ENCODE measurements at places on chromosomes 4 and X. TPM values are rescaled to one million over a fixed set of nuclear protein-coding genes. Genes with fewer than 3 reads are reported as not detected.

GRCh38 chrX:50719614-50720013 lies 94.4 kb downstream of the SHROOM4 start:
- DNase-seq, result no peak

GRCh38 chr4:7183161-7183560 lies 9.2 kb upstream of the SORCS2 start:
- no peak for DNase-seq

Gene SULT1B1
- total RNA-seq, result 1.8 TPM

DNA sequence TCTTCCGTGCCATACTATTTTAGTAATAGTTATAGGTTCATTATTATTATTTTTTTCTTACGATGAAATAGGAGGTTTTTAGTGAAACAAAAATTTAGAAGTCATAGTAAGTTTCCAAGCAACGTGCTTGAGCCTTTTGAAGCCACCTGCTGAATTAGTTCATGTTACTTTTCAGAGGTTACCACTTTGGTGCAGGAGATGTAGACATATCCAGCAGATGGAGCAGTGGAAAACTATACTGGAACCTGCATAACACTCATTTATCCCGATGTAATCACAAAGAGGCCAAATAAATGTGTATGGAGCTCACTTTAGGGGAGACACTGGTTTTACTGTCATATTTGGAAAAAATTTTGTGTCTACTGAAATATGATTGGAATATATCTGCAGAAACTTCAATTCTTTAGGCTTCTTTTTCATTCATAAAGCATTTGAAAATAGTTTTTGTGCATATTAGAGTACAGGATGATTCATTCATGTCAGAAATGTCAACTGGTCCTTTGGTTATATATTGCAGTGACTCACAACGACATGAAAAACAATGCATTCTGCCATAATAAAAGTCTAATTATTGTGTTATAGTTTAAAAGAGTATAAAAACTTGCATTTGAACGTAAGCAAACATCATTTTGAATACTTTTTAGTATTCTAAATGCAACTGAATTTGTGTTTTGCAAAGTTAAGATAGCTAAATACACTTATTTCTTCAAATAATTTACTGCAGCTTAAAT lies 2182.9 kb upstream of the TENM3 start:
- DNase-seq, result peak; percentile 15

DNA sequence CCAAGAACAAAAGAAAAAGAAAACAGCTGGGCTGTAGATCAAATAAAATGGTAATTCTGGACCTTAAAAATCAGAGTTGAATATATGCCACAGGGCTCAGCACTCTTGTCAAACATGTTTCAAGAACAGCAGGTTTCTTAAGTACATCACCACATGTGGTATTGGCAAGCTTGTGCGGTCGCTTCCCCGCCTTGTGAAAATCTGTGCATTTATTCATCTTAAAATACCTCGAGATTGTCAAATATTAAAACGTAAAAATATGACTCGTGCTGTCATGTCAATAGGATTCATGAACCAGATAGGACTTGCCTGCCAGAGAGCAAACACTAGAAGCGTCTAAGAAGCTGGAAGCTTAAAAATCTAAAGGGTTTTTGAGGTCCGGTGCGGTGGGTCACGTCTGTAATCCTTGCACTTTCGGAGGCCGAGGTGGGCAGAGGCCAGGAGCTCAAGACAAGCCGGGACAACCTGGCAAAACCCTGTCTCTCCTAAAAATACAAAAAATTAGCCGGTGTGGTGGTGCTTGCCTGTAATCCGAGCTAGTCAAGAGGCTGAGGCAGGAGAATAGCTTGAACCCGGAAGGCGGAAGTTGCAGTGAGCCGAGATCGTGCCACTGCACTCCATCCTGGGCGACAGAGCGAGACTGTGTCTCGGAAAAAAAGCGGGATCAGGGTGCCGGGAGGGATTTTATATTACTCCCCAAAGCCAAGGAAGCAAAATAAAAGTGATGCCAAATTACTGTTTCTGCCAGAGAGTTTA lies 40.2 kb upstream of the TMEM154 start:
- DNase-seq, result peak; percentile 10

DNA sequence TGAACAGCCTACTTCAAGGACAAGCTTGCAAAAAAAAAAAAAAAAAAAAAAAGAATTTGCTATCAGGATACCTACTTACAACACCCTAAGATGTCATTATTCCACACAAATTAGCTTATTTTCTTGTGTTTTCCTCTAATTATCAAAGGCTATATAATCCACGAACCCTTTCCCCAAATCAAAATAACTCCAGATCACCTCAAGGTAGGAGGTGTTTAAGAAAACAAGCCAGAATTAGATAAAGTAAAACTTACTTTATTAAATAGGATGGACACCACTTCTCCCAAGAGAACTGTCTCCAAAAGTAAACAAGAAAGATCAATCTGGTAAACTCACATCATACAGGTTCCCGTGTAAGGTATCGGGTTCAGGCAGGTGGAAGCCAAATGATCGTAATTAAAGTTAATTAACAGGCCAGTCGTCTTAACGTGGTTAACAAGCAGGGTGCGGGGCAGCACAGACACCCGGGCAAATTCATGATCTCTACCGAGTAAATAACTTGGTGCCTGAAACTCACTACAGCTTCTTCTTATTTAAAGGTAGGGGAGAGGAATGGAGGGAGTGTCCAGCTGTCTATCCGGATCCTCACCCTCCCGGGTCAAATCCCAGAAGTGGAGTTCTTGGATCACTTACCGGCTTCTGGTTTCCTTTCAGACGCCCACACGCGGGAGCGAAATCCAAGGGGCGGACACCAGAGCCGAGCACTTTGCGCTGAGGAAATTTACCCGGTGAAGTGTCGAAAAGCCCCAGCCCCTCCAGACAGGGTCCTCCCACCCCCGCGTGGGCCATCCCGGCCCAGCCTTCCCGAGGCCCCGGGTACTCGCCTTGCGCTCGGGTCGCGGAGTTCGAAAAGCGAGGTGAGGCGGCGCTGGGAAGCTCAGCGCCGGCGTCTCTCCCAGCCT lies 708 bp downstream of the ARAP2 start:
- no peak for DNase-seq

GRCh38 chr4:76984127-76984526 lies 34.6 kb downstream of the SEPTIN11 start:
- DNase-seq, result peak; percentile 52

Gene RAB39B
- 0.30 TPM for total RNA-seq

Gene GPR119
- total RNA-seq, result not detected

GRCh38 chrX:11426712-11427452 lies 133.7 kb downstream of the AMELX start:
- no peak for DNase-seq

Gene DCAF12L1
- total RNA-seq, result 0.89 TPM

DNA sequence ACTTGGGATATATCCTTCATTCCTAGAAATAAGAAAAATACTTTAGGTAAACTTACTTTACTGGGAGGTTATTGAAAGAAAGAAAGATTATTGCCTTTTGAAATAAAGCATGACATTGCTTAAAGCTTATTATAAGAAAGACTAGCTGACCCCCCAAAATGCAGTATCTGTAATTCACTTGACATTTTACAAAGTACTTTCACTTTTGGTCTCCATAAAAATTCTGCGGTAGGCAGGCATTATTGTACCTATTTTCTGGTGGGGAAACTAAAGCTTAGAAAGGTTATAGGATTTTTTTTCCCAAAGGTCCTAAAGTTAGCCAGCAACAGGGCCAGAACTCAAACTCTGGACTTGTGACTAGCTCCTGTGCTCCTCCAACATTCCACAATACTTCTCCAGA lies 29.7 kb upstream of the TXK start:
- DNase-seq, result no peak

Gene CCNB3
- 0.39 TPM for total RNA-seq

DNA sequence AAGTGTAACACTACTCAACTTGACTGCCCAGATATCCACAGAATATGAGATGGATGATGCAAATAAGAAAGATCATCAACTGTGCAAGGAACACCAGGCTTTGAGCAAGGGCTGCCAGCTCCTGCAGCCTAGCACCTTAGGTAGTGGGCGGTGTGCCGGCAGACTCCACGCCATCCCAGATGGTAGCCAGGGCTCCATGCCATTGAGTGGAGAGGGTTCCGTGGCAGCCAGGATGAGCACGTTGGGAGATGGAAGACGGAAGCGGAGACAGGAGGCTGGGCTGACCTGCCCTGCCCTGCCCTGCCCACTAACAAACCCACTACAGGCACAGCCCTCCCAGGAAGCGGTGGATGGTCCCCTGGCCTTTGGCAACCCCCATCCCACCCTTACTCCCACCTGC lies 51.9 kb downstream of the TMPRSS11F start:
- no peak for DNase-seq

Gene MAGEA8
- total RNA-seq, result not detected

DNA sequence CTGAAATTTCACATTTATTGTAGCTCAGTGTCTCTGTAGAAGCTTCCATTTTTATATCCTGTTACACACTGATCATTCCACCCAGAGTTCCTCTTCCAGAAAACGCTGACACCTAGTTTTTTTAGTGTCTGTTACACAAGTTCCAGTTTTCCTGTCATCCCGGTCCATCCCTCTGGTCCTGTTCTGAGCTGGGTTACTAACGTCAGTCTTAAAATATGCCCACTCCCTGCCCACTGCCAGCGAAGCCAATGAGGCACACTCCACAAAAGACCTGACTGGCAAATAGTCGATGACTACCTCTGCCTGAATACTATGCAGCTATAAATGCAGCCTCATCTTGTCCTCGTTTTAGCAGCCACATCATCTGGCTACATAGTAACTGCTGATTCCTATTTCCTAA lies 30.9 kb upstream of the DDX3X start:
- DNase-seq, result no peak

Gene PITX2
- 10.6 TPM for total RNA-seq

Gene PLRG1
- 47.2 TPM for total RNA-seq

GRCh38 chrX:68983004-68983857 lies 154.4 kb downstream of the EFNB1 start:
- no peak for DNase-seq

- no peak for DNase-seq
Observed at GRCh38 chr4:52660643-52661042, 1.5 kb upstream of the USP46 start.

- DNase-seq, result no peak
Observed at GRCh38 chrX:153793291-153793690, 884 bp downstream of the IDH3G start.

DNA sequence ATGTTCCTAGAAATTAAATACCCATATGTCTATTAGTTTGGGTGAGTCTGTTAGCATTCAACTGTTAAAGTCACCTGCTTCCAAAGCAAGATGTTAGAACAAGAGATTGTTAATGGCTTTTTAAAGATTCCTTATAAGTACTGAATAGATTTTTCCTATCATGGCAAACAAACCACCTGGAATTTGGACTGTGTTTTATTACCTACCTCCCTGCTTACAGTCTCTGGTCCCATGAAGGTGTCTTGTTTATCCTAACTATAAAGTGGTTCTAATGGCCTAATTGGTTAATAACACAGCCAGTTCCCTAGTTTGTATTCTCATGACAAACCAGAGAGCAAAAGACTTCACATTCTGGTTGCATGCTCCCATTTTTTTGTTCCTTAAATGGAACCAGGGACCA lies 149.5 kb downstream of the PPP1R2C start:
- no peak for DNase-seq

Gene TMEM175
- total RNA-seq, result 25.4 TPM
